ENCODE measurements at places on chromosomes 1 and 21.

DNA sequence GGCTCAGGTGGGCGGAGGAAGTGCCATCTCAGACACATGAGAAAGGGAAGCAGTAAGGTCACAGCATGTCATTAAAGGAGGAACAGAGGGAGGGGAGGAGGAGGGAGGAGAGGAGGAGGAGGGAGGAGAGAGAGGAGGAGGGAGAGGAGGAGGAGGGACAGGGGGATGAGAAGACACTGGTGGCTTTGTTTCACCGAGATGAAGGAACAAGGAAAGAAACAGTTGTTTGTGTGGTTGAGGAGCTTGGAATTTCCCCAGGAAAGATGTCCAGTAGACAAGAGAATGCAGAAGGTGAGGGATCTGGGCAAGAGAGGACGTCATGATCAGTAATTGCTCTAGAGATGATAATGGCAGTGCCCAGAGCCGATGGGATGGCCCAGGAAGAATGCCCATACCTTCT lies 97.7 kb downstream of the AJAP1 start:
- no peak for DNase-seq

GRCh38 chr1:235275836-235276235 lies 52.1 kb downstream of the ARID4B start:
- DNase-seq = no peak

GRCh38 chr1:24683713-24684162 lies 40.6 kb downstream of the SRRM1 start:
- DNase-seq = no peak

DNA sequence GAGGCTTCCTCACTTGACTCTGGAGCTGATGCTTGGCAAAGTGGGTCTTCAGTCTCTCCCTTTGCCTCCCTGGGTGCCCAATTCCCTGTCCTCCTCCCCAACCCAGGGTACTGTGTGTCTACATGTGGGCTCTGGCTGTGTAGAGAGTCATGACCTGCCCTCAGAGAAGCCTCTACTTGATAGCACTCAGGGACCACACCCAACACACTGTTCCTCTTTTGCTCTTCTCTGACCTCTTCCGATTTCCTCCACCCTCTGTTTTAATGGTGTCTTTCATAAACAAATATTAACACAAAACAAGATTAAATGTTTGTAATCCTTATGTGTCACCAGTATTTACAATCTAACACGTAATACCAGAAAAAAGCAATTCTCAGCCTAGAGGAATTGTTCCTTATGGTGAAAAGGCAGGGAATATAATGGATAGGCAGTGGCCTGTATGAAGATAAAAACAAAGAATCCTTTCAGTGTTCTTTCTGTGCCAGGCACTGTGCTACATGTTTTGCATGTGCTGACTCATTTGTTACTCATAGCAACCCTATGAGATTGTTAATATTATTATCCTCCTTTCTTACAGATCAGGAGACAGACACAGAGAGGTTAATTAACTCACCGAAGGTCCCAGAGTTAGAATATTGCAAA lies 58.2 kb downstream of the HSD3B1 start:
- no peak for DNase-seq

GRCh38 chr1:58714544-58714943 lies 14.7 kb upstream of the MYSM1 start:
- DNase-seq = no peak

GRCh38 chr1:25781130-25781433 lies 18.9 kb upstream of the SELENON start:
- no peak for DNase-seq

DNA sequence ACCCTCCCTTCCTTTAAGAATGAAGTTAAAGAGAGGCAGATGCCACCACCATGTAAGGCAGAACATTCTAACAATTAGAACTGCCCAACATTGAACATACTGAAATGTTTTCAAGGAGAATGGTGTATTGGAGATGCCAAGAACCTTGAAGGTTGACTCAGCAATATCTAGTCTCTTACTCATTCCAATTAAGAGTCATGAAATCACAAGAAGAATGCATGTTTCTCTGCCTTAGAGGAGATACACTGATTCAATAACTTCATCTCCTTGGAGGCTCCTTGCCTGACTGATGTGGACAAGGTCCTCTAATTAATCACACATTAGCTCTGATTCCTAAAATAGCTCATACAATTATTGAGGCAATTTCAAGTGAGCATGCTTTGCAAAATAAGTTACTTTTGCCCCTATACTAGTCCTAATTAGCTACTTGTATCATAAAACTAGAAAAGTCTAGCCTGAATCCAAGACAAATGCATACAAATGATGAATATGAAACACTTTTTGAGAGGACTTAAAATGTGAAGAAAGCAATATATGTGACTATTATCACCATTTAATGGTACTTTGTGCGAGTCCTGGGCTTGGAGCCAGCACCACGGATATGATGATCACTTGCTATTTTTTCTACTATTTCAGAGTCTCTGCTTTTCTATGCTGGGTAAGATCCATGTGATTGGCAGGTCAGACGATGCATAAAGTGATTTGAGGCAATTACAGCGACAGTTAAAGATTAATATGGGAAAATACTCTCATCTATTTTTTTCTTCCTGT lies 114.5 kb downstream of the DSCAM start:
- no peak for DNase-seq

- no peak for DNase-seq
Observed at GRCh38 chr1:32159189-32159588, 20.3 kb upstream of the TXLNA start.

DNA sequence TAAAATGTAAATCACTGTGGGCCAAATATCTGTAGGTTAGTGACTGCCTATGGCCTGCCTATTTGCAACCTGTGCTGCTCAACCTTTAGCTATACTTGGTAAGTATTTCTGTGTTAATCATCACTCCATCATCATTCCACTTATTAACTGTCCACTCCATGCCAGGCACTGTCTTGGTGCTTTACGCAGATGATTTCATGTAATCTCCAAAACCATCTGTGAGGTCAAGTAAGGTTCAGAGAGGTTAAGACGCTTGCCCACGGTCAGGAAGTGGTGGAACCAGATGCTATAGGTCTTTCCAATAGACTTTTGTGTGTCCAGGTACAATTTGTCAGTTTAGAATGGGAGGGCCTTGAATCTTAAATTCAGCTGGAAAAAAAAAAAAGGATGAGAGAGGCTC lies 10.8 kb upstream of the PHACTR4 start:
- no peak for DNase-seq
